ENCODE measurements at places on chromosomes 2 and 18.

- DNase-seq = no peak
These were observed 69.9 kb downstream of the RHOB start for GRCh38 chr2:20516646-20517341.

GRCh38 chr2:42435628-42436027 lies 58.2 kb downstream of the KCNG3 start:
- no peak for DNase-seq

GRCh38 chr2:157061799-157062198 lies 195.7 kb upstream of the GALNT5 start:
- DNase-seq = no peak

DNA sequence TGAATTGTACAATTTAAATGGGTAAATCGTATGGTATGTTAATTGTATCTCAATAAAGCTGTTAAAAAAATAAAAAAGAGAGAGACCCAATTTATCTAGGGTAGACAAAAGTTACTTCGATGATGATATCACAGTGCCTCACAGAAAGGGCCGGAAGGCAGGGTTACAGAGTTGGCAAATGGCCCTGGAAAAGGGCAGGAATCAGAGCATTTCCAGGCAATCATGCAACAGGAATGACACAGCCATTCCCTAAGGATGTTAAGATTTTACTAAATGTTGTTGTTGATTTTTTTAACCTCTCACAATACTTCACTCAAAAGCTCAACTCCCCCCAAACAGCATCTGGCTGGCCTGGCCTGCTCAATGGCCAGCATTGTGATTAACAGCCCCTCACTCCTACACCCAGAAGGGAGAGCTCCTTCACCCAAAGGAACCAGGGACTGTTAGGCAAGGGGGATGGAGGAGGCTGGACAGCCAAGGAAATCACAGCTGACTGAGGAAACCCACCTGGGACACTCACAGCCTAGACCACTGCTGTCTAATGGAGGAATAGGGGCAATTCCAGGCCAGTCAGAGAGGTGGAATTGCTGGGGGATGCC lies 7.7 kb upstream of the SP100 start:
- DNase-seq = no peak

- no peak for DNase-seq
These were observed 323.0 kb downstream of the MTX2 start for GRCh38 chr2:176592216-176592615.

- DNase-seq = no peak
These were observed 6.7 kb downstream of the GYPC start for GRCh38 chr2:126662621-126663020.

- DNase-seq = no peak
These were observed 44.4 kb upstream of the HPCAL1 start for GRCh38 chr2:10258326-10258725.

DNA sequence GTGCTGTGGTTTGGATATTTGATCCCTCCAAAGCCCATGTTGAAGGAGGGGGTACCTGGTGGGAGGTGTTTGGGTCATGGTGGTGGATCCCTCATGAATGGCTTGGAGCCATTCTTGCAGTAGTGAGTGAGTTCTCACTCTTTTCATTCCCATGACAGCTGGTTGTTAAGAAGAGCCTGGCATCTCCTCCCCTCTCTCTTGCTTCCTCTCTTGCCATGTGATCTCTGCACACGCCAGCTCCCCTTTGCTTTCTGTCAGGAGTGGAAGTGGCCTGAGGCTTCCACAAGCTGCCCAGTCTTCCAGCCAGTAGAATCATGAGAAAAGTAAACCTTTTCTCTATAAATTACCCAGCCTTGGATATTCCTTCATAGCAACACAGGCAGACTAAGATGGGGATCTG lies 8.6 kb downstream of the ADD2 start:
- no peak for DNase-seq

DNA sequence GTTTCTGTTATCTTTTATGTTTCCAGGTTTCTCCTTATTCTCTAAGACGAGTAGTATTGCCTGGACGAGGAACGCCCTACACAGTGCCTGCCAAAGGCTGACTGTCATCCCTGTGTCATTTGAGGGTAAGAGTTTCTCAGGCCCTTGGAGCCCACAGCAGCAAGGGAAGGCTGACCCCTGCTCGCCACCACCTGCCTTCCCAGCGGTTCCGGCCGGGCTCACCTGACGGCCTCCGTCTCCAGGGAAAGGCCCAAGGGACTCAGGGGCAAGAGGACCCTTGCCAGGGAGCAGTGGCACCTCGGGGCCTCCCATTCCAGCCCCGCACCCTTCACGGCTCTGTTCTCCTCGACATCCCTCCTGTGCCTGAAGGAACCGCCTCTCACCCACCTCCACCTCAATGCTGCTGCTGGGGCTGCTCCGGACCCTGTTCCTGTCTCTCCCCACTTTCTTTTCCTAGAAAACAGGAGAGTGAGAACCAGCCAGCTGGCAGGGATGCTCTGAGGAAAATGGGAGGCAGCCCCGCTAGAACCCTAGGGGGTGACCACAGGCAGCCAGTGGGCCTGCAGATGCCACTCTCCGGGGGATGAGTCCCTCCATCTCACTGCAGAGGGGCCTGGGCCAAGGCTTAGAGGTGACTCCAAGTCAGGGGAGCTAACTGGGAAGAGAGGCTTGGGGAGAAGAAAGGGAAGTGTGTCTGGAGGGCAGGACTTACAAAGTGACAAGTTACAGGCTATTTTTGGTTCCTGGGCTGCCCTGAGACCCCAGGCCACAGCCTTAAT lies 1.9 kb downstream of the LIMS2 start:
- DNase-seq = peak; percentile 83

- DNase-seq = no peak
These were observed 103.2 kb downstream of the NCOA1 start for GRCh38 chr2:24594283-24594682.

DNA sequence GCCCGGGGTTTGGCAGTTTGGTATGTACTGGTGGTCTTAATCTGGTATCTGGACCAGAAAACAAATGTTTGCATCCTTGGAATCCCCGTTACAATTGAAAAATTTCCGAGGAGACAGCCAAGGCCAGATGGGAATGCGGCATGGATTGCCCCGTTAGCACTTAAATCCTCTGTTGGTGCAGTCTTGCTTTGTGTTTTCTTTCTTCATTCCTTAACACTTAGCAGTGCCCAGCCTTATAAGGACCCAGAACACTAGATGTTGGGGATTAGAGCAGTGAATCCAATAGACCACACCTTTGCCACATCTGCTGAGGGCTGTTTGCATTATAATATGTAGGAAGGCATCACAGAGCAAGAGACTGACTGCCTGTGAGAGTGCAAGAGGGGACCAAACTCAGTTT lies 12.8 kb upstream of the ZNF532 start:
- no peak for DNase-seq

DNA sequence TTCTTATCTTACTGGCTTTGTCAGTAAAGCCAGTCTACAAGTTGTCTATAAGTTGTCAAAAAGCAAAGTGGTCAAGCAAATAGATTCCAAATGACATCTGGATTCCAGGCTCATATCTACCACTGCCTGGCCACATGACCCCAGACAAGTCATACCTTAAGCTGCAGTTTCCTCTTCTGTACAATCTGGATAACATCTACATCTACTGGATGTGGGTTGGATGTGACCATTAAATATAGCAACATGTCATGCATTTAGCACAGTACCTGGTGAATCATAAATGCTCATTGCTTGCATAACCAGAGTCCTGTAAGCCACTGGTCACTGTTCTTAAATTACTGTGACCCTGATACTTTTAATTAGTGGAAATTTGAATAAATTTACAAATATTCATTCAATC lies 16.8 kb downstream of the COBLL1 start:
- DNase-seq = no peak

GRCh38 chr2:33559328-33559727 lies 39.8 kb downstream of the FAM98A start:
- no peak for DNase-seq

- no peak for DNase-seq
These were observed 88.7 kb upstream of the ATL2 start for GRCh38 chr2:38465789-38466127.

DNA sequence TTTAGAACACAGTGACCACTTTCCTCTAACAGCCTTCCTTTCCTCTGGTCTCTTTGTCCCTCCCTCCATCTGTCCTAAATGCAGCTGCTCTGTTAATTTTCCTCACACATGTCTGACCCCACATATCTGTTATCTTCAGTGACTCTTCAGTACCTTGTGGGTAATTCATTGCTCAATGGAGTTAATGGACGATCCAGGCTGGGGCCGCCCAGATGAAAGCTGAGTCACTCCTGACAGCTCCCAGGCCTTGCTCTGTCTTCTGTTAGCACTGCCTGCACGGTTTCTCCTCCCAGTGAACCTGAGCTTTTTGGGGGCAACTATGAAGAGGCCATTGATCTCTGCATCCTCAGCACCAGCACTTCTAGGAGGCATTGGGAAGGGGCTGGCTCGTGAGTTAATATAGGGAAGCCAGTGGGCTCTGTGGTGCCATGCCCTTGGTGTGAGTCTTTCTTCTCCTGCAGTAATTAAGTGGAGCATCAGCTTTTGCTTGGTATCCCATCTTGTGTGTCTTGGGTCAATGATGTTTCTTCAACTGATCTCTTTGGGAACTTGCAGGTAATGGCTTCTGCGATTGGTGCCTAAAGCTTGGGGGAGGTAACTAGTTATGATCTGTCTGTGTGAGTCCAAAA lies 67.3 kb downstream of the SNORC start:
- DNase-seq = no peak

DNA sequence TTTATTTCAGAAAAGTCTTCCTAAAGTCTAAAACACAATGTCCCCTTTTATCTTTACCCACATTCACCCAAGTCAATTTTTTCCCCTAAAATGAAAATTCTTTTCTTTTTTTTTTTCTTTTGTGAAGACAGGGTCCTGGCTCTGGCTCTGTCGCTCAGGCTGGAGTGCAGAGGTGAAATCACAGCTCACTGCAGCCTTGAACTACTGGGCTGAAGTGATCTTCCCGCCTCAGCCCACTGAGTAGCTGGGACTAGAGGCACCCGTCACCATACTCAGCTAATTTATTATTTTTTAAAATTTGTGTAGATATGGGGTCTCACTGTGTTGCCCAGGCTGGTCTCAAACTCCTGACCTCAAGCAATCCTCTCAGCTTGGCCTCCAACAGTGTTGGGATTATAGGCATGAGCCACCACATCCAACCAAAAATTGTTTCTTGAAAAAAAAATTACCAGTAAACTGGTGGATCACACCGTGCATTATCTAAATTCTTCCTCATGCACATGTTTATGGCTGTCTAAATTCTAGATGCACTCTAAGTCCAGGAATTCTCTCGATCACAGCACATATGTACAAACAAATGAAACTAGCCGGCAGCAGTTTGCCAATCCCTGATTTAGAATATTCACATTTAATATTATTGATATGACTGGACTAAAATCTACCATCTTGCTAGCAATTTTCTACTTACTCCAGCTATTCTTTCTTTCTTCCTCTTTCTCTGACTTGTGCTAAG lies 56.8 kb downstream of the OLA1 start:
- DNase-seq = no peak

GRCh38 chr2:238006510-238006909 lies 39.7 kb downstream of the UBE2F start:
- no peak for DNase-seq

GRCh38 chr2:15325296-15325695 lies 235.8 kb downstream of the NBAS start:
- DNase-seq = no peak

DNA sequence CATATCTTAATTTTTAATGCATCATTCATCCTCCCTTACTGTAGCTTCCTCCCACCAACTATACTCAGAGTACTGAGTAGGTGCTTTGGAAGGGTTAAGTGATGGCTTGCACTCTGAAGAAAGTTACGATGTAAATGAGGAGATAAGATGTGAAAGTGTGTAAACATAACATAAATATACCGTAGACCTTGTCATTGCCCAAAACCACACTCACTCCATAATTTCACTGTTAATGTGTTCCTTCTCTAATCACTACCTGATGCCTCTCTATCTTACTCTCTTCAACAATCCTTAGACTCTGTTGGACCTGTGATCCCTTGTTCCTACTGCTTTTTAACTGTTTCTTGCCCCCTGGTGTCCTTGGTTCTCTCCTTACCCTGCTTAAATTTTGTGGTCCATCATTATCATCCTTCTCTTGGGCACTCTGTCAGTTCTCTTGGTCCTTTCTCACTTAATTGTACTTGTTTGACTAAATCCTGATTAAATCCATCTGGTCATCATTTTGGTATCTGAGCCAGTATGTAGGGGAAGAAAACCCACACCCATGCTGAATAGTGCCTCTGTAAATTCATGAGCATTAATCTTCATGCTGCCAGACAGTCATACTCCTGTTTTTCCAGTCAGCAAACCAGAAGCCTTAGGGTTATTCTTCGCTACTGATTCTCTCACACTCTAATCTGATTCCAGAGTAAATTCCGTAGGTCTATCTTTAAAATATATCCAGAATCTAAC lies 45.0 kb downstream of the PMS1 start:
- no peak for DNase-seq

- DNase-seq = no peak
These were observed 336 bp downstream of the THNSL2 start for GRCh38 chr2:88170472-88170892.

GRCh38 chr2:98457045-98457696 lies 12.5 kb downstream of the INPP4A start:
- DNase-seq = no peak

GRCh38 chr2:120177001-120177621 lies 46.1 kb downstream of the TMEM185B start:
- no peak for DNase-seq

GRCh38 chr18:50659091-50660003 lies 99.5 kb downstream of the MAPK4 start:
- DNase-seq = peak; percentile 20

DNA sequence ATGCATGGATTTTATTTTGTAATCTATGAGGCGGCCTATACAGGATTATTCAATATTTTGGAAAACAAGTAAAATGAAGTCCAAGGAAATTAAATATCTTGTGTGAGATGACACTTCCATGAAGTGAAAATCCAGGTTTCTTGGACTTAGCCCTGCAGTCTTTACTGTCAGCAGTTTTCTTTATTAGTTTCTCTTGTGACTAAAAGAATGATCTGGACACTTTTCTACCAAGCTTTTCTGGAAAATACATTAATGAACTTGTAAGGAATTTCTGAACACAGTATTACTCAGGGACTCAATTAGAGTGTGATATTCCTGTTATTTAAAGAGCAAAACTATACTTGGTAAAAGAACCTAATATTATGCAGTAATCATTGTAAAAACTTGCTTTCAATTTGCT lies 610.4 kb upstream of the SLC8A1 start:
- no peak for DNase-seq

DNA sequence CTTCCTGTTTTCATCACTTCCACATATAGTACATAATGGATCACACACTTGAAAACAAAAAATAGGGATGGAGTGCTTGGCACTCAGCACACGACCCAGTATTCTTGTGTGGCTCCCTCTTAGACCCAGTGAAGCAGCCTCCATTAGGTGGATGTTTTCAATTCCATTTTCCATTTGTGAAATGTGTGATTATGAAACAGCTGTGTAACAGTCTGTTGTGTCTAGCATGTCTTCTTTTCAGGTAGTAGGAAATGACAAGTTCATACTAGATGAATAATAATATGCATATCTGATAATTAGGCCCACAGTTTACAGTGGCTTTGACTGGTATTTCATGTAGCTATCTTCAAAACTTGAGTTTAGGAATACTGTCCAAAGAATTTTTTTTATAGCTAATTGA lies 35.5 kb downstream of the EML6 start:
- DNase-seq = no peak

- no peak for DNase-seq
These were observed 1.1 kb downstream of the METAP1D start for GRCh38 chr2:172000696-172001361.

GRCh38 chr2:40431600-40431955 lies 20.3 kb downstream of the SLC8A1 start:
- DNase-seq = no peak
